ENCODE measurements at places on chromosomes 7 and 10.
A peak's percentile ranks its signal among the peaks of the same experiment; 100 is the strongest.

GRCh38 chr10:67549390-67549789 lies 146.6 kb downstream of the CTNNA3 start:
- no peak for DNase-seq

GRCh38 chr7:92478095-92478494 lies 349 bp upstream of the ERVW-1 start:
- no peak for DNase-seq

- no peak for DNase-seq
Measured at GRCh38 chr10:80545258-80545881, 7.7 kb downstream of the SH2D4B start.

DNA sequence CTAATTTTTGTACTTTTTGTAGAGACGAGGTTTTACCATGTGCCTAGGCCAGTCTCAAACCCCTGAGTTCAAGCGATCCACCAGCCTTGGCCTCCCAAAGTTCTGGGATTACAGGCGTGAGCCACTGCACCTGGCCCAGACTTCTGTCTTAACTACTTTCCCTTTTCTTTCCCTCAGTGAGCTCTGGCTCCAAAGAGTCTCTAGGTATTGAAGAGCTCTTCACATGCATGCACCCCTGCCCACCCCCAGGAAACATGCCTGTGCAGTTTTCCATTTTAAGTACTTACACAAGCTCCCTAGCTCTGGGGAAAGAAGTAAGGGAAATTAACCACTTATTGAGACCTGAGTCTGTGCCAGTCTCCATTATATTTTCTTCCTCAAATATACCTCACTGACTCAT lies 2.0 kb downstream of the MYOZ1 start:
- no peak for DNase-seq

DNA sequence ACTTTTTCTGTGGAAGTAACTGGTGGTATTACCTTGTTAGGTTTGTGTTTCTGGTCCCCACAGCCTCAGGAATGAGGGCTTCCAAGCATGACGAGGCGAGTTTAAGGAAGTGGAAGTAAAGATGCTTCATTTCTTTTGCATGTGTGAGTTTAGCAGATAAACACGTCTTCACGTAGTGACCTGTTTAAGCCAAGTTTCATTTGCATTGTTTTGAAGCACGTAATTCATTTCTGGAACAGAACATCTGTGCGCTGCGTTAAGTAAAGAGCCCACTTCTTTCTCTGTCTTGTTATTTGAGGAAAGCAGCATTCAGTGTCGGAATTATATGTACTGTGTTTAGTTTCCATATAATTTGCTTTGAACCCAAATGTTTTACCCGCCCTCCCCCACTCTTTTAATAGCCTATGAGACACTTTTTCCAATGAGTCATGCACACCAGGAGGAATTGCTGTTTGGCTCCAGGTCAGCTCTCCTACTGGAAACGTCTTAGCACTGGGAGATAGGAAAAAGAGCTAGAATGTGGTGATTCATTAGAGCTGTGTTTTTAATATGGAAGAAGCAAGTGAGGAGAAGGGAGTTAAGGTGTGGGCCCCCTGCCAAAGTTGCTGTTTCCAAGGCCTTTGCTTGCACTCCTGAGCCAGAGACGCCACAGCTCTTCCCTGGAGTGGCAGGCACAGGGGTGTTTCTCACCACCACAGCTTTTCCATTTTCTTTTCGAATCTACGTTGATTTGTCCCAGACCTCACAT lies 36.7 kb downstream of the BTBD16 start:
- DNase-seq: no peak

DNA sequence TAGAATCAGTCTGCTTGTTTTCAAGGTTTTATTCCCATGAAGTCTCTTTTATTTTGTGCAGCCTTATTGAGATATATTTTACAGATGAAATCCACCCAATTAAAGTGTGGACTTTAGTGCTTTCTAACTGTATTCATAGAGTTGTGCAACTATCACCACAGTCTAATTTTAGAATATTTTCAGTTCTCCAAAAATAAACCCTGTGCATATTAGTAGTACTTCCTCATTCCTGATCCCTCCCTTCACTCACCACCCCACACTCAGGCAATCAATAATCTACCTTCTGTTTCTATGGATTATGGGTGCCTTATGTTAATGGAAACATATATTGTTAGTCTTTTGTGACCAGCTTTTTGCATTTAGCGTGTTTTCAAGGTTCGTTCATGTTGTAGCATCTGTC lies 185.7 kb upstream of the TMEM72 start:
- DNase-seq: no peak

DNA sequence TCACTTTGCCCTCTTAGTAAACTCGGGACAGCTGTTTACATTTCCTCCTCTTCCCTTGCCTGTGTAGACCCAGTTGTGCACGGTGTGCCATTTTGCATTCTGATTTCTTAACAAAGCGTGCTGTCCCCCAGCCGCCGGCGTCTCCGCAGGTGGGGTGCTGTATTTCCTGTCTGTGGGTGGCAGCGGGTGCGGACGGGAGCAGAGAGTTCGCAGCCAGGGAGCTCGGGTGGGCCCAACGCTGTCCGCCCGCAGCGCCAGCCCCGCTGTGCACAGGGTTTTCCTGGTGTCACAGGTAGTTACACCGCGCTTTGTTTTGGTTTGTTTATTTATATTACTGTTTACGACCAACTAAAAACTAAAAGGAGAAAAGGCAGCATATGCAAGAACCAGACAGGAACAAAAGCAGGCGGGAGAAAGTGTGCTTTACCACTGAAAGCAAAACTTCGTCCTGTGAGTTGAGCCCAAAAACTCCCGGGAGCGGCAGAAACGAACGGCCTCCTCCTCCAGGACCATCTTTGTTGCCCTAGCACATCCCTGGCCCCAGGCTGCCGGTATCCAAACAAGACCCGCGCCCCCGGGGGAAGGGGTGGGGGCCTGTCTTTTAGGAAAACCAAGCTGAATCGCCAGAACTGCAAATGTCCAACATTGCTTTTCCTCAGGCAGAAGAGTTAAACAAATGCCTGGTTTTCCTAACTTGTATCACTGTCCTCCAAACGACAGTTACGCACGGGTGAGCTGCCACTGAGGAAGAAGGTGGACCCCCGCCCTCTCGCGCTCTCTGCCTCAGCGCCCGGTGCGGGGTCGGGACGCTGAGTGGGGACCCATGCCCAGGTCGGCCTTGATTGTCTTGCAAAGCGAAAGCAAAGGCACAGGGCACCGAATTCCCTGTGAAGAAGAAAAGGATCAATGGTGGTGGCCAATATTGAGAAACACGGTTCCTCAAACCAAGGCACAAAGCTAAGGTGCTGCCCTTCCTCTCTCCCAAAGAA lies 45.9 kb upstream of the DRGX start:
- DNase-seq: no peak

DNA sequence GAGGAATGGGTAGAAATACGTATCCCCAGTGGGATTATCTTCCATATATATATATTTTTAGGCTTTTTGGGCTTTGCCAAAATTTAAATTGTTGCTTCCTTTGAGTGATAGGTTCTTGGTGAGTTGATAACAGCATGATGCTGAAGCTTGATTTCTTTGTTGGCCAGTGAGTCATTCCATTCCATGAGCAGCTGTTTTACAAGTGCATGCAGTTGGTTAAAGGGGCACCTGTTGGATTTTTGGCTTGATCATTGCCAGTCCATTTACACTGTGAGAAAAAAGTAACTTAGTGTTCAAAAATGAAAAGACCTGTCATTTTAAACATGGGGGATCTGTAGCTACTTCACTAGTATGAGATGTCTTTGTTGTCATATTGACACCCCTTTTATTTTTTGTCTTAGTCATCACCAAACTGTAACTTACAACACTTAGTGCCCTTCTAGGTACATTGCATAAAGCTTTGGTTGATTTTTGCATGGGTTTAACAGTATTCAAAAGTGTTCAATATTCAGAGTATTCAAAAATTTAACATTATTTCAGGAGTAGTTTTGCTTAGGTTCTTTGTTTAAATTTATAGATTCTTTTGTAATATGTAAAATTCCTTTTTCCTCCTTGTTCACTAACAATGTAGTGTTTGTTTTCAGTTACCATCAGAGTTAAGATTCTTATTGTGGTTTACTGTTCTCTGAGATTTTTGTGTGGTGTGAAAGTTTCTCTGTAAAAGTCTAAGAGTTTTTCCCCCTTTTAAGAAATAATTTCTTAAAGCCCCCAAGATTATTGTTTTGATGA lies 8.8 kb downstream of the AKAP9 start:
- DNase-seq: no peak

GRCh38 chr7:93938293-93938692 lies 16.8 kb downstream of the GNG11 start:
- DNase-seq: no peak

- no peak for DNase-seq
Measured at GRCh38 chr7:66877577-66878300, 43.3 kb upstream of the TMEM248 start.

DNA sequence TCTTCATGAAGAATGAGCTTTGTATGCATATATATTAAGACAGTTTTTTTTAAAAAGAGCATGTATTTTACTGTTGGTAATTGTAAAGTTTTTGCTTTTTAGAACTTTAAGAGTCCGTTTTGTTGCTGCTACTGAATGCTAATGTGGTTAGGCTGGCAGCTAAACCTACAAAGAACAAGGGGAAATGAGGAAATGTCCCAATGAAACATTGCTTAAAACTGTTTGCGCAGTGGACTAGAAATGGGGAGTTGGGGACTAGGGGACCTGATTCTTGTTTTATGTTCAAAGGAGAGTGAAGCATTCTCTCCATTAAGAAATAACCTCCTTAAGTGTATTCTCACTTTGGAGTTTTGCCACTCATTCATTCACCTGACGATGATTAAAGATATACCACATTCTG lies 5.7 kb downstream of the NRF1 start:
- no peak for DNase-seq

GRCh38 chr7:48337012-48337621 lies 165.9 kb downstream of the ABCA13 start:
- DNase-seq: peak; percentile 1

DNA sequence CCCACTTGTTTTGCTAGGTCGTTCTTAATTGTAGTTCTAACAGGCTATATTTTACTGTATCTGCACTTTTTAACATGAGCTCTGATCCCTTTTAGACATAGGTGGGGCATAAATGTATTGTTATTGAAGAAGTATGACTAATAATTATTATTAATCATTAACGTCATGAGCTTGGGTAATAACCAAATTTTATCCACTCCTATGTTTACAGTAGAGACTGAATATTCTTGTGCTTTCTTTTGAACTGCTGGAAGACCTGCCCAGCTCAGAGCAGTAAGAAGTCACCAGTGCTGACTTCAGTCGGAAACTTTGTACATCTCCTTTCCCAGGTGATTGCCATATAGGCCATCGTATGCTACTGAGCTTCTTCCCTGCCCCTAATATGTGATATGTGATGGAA lies 18.7 kb downstream of the PKD2L1 start:
- no peak for DNase-seq

DNA sequence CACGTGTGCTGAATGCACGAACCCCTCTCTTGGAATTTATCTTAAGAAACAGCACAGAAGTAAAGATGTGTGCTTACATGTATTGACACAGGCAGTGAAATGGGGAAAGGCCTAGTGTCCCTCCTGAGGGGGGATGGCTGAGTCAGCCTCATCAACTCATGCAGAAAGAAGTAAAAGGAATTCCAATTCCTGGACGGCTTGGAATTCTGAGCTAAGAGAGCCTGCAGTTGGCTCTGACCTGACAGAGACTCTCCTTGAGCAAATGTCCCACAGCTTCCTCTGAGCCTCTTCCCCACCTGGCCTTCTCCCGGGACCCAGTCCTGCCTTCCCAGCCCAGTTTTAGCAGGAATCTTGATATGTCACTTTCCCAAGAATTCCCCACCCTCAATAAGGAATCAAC lies 542.4 kb upstream of the ADARB2 start:
- DNase-seq: no peak

- DNase-seq: no peak
Measured at GRCh38 chr10:85407088-85407487, 959.5 kb downstream of the GRID1 start.

DNA sequence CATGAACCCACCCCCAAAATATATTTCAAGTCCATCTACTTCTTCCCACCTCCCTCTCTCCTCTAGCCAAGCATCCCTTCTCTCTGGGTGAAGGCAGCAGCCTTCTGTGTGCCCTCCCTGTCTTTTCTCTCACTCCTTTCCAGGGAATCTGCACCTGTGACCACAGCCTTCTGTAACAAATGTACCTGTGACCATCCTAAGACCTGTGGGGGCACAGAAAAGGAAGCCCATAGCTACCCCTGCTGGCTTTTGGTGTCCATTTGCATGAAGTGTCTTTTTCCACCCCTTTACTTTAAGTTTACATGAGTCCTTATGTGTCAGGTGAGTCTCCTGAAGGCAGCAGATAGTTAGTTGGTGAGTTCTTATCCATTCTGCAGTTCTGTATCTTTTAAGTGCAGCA lies 2.0 kb upstream of the TBXAS1 start:
- peak; percentile 45 for DNase-seq

DNA sequence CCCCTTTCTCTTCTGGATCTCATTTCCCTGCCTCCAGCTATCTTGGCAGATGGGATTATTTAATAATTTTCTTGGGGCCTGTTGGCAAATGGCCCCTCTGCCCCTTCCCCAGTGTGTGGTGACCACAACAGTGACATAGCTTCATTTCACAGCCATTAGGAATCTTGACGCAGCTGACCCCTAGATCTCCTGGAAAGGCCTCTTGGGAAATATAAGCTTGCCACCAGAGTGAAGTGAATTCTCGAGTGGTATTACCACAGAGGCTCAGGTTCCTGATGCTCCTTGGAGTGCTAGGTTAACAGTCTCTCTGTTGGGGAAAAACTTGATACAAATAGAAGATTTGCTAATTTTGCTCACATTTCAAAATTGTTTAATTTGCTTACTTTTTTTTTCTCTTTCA lies 57.8 kb downstream of the AUTS2 start:
- no peak for DNase-seq

GRCh38 chr10:12180221-12180974 lies 15.3 kb downstream of the NUDT5 start:
- no peak for DNase-seq

- DNase-seq: no peak
Measured at GRCh38 chr7:4659551-4660286, 22.4 kb upstream of the FOXK1 start.

GRCh38 chr10:59129867-59130266 lies 46.6 kb upstream of the PHYHIPL start:
- DNase-seq: no peak

DNA sequence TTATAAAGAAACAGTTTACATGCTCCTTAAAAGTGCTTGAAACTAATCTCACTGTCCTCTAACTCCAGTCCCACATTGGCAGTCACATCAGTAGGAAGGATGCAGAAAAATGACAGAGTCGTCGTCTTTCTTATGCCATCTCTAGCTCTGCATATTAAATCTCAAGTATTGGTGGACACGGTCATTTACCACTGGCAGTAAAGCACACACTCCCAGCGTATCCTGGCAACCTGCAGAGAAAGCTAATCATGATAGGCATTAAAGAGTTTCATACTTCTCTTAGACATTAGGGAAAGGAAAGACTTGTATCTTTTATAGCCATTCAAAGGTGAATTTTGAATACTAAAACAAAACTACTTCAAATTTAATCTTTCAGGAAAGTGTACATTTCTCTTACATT lies 202.0 kb upstream of the COBL start:
- no peak for DNase-seq

All from NCI-H146 (cell line).